ENCODE measurements at places on chromosomes 12 and 14. TPM values are rescaled to one million over a fixed set of nuclear protein-coding genes. Genes with fewer than 3 reads are reported as not detected.

DNA sequence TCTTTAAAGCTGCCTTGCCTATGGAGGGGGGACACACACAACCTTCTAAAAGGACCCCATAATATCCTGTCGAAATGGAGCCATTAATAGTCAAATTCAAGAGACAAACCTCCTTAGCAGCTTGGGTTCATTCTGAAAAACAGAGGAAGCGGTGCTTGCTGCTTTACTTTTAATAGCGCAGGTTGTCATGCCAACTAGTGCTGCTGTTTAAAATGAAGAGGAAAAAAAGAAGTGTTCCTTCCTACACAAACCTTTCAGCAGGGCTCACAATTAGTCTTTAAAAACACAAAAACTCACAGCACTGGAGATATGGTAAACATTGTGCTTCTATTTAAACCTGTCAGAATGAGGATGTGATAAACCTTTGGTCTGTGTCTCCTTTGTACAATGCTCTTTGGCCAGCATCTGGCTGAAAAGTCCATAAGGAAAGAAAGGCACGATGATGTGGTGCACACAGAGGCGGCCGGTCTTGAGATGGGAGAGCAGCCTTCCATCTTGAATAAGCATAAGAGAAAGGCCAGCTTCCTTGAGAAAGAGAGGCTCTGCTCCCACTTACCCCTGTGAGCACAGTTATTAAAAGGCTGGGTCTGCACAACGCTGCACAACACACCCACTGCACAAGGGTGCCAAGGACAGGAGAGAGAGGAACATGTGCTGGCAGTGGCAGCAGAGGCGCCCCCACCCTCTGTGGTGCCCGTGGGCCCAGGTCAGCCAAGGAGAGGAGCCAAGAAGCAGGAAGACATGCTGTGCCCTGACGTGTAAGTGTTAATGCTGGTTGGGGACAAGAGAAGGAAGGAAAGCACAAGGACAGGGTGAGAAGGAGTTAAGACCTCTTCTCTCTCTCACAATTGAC is 144.6 kb downstream of the TTC7B start:
- ATAC-seq: no peak

DNA sequence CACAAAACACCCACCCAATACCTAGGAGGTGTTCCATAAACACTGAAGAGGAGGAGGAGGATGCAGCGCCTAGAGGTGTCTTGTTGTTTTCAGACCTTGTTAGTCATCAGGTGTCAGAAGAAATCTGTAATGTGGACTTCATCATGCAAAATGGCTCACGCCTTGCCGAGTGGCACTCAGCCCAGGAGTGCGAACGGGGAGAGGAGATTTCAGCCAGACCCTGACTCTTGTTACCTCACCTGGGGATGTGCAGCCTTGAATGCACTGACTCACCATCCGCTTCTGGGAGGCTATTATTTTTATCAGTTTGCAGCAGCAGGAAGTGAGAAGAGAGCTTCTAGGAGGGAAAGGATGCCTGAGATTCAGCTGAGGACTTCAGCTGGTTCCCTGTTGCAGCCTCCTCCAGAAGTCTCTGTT is 48.2 kb upstream of the PLXNC1 start:
- peak; percentile 55 for ATAC-seq

- no peak for ATAC-seq
These were observed 645 bp upstream of the KLHDC1 start for GRCh38 chr14:49692193-49692757.

DNA sequence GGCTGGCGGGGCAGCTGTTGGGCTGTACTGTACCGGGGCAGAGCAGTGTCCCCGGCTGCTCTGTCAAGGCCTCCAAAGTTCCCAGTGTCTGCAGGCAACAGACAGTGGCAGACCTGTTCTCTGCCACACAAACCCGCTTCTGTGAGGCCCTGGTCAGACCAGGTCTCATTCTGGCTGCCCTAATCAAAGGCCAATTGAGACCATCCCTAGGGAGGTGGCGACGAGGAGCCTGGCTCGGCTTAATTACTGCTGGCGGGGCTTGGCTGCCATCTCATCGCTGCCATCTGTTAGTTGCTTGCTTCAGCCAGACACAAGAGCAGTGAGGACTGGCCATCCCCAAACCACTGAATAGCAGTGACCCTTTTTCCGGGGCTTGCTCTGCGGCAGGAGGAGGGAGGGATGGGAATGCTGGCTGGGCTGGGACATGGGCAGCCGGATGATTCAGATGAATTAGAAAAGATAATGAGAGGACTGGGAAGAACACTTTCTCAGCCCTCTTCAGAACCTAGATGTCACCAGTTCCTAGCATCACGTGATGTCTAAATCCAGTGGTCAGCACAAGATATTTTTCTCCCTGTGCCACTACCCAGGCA is 24.5 kb downstream of the ERG28 start:
- ATAC-seq: no peak

Gene CLEC7A
- total RNA-seq: 22.3 TPM

Gene CAPZA3
- not detected for total RNA-seq

Measured in esophagus mucosa (tissue), 1 donor.